T-helper 17 cell (primary cell): ENCODE measurements at places on chromosomes 4 and X. TPM values are rescaled to one million over a fixed set of nuclear protein-coding genes. Genes with fewer than 3 reads are reported as not detected.
A peak's percentile ranks its signal among the peaks of the same experiment; 100 is the strongest.

The DRP2 gene
- 0.27 TPM for total RNA-seq

GRCh38 chr4:59994118-59994517, 1206.0 kb upstream of the ADGRL3 start:
- H3K36me3 ChIP-seq = no peaks in the 10 kb centered on the region
- no peaks in the 10 kb centered on the region for H3K27me3 ChIP-seq
- H3K4me1 ChIP-seq = no peaks in the 10 kb centered on the region
- no peak overlapping the region for H3K4me3 ChIP-seq

GRCh38 chrX:37776987-37777325, 2.9 kb upstream of the CYBB start:
- no peaks in the 10 kb centered on the region for H3K27me3 ChIP-seq
- H3K36me3 ChIP-seq = no peaks in the 10 kb centered on the region
- no peak for DNase-seq
- peak overlapping the region; percentile 39 for H3K4me3 ChIP-seq
- peak overlapping the region; percentile 73 for H3K27ac ChIP-seq

DNA sequence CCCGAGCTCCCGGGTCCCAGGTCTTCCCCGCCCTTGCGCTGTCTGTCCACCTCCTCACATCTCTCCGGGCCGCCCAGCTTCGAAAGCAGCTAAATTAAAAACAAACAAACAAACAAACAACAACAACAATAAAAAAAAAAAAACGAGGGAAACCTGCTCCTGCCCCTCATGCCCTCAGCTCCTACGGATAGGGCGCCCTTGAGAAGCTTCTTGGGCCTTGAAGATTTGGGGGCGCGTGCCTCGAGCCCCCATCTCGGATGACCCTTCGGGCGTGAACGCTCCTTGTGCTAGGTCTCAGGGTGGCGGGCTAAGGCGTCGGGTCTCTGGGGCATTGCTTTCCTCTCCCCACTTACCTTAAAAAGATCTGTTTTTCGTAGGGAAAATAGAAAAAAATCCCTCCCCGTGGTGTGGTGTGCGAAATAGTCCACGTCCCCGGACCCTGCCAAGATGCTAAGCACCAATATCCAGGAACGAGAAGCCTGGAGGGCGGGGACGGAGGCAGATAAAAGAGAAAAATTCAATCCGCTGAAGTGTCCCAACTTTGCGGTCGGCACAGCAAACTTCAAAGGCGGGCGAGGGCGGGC, 603 bp downstream of the NDNF start:
- DNase-seq = no peak
- peaks cover 65% of the 10 kb centered on the region for H3K27me3 ChIP-seq
- H3K4me3 ChIP-seq = peak overlapping the region; percentile 92
- H3K4me1 ChIP-seq = peaks cover 19% of the 10 kb centered on the region
- H3K36me3 ChIP-seq = peaks cover 5% of the 10 kb centered on the region

The TLR10 gene
- total RNA-seq = 1.1 TPM

- no peak for DNase-seq
- peaks cover 35% of the 10 kb centered on the region for H3K27me3 ChIP-seq
- peak overlapping the region; percentile 29 for H3K27ac ChIP-seq
- peaks cover 6% of the 10 kb centered on the region for H3K4me1 ChIP-seq
- H3K36me3 ChIP-seq = peaks cover 2% of the 10 kb centered on the region
- H3K4me3 ChIP-seq = no peak overlapping the region
Observed at GRCh38 chr4:7171191-7171900, 21.0 kb upstream of the SORCS2 start.

DNA sequence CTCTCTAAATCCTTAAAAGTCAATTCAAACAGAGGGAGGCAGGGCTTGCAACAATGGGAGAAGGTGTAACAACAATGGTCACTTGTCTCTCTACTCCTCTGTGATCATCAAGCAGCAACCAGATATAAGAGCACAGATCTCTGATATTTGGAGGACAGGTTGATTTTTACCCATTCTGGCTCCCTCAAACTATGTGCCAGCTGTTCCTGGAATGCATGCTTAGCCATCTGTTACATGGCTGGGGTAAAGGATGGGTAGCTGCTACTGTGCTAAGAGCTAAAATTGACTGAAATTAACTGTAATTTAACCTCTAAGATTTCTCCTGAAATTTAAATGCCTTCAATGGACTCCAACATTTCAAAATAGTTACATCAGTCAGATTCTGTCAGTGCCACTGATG, 1459.9 kb downstream of the PCDH7 start:
- H3K27ac ChIP-seq = no peak overlapping the region
- no peaks in the 10 kb centered on the region for H3K27me3 ChIP-seq
- no peaks in the 10 kb centered on the region for H3K4me1 ChIP-seq
- DNase-seq = no peak
- H3K36me3 ChIP-seq = no peaks in the 10 kb centered on the region

The WDR19 gene
- total RNA-seq = 14.1 TPM

The CXCL10 gene
- not detected for total RNA-seq

The DGKK gene
- total RNA-seq = not detected

DNA sequence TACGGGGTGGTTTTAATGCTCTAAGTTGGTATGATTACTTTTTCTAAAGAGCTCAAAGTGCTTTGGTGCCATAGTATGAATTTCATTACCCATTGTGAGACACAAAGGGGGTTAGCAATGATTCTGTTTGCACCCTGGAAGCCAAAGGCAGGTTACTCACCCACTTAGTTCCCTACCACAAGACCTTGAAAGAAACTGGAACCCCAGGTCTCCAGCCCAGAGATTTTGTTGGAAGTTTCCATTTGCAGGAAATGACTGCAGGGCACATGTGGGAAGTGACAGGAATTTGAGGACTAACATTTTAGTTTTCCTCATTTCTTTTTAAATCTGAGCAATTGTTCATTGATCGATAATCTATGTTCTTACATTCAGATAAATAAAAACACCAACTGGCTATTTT, 1.8 kb upstream of the HS3ST1 start:
- H3K4me3 ChIP-seq = no peak overlapping the region
- peaks cover 41% of the 10 kb centered on the region for H3K27me3 ChIP-seq
- H3K36me3 ChIP-seq = peaks cover 2% of the 10 kb centered on the region
- no peak overlapping the region for H3K27ac ChIP-seq
- no peak for DNase-seq

DNA sequence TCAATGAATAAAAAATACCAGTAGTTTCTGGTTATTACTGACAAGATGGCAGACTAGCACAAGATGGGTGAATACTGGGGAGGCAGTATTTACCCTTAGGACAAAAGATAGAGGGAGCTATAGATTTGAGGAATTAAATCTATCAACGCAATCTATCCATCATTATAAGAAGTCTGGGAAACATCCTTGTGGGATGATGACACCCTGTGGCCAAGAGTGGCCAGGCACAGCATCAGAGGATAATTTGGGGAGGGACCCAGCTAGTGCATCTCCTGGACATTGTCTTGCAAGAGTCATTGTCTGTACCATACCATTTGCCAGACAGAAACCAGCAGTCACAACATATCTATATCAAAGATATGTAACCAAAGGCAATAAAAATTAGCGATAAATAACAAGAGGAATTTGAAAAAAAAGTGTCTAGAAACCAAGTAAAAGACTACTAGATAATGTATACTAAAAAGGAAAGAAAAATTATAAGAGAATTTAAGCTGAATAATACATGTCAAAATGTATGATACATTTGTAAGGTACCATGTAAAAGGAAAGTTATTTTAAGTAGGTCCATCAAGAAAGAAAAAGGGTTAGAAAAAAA, 22.9 kb downstream of the KCTD8 start:
- H3K4me1 ChIP-seq = no peaks in the 10 kb centered on the region
- no peak overlapping the region for H3K27ac ChIP-seq
- no peak for DNase-seq
- H3K36me3 ChIP-seq = no peaks in the 10 kb centered on the region
- H3K27me3 ChIP-seq = no peaks in the 10 kb centered on the region

DNA sequence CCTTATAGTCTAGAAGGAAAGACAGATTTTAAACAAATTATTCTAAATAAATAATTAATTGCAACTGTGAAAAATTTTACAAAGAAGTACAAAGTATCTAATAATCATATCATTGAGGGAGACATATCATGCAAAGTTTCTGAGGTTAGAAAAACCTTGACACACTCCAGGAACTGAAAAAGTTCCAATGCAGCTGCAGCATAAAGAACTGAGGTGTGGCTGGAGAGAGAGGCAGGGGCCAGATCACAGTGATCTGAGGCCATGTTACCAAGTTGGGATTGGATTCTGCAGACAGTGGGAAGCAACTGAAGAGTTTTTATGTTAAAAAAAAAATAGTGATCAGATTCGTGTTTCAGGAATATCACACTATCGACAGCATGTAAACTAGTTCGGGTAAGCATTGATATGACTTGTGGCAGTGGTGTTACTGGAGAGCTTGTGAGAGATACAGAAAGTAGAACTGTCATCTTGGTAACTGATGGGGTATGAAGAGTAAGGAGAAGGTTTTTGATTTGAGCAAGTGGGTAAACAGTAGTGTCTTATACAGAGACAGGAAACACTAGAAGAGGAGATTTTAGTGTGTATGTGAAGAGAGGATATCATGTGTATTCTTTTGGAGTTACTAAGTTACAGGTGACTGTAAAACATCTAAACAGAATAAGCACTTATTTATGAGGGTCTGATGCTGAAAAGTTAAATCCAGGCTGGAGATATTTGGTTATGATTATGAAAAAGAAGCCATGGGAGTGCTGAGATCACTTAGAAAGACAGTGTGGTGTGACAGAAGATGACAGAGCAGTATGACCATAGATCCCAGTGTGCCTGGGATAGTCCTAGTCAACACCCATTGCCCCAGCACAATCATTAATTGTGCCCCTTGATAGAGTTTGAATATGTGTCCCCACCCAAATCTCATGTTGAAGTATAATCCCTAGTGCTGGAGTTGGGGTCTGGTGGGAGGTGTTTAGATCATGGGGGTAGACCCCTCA, 15.6 kb upstream of the SPRY1 start:
- DNase-seq = no peak
- H3K4me3 ChIP-seq = no peak overlapping the region
- peaks cover 3% of the 10 kb centered on the region for H3K36me3 ChIP-seq
- no peak overlapping the region for H3K27ac ChIP-seq
- peaks cover 2% of the 10 kb centered on the region for H3K4me1 ChIP-seq

GRCh38 chr4:8850074-8850829, 21.4 kb downstream of the HMX1 start:
- H3K27ac ChIP-seq = no peak overlapping the region
- H3K4me3 ChIP-seq = no peak overlapping the region

DNA sequence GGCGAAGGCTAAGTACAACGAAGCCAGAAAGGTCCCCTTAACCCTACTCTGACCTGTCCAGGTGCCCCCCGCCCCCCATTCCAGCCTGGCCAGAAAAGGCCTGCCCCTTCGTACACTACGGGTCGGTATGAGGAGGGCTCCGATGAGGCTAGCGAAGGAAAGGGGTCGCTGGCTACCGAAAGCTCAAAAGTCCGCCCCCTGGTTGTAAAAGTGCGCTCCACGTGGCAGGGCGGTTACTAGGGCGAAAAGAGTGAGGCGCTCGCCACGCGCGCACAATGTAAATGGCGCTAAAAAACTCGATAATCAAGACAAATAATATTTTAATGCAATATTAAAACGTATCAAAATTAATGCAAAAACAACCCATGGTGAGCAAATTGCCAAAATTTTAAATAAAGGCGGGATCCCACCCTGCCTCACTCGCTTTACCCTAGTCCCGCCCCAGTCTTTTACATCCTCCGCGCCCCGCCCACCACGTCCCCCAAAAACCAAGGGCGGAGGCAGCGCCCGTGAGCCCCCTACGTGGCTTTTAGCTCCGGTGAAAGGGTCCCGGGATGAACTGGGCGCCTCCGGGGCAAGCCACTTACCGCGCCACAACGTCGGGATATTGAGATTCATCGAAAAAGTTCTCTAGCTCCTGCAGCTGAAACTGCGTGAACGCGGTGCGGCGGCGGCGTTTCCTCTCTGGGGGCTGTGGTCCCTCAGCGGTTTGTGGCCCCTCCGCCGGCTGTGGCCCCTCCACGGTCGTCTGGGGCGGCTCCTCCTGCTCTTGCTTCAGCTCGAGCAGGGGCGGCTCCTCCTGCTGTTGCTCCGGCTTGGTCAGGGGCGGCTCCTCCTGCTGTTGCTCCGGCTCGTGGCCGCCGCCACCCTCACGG, 929 bp downstream of the ESX1 start:
- DNase-seq = no peak
- peaks cover 2% of the 10 kb centered on the region for H3K4me1 ChIP-seq
- peaks cover 22% of the 10 kb centered on the region for H3K27me3 ChIP-seq
- no peak overlapping the region for H3K27ac ChIP-seq
- peak overlapping the region; percentile 81 for H3K4me3 ChIP-seq

DNA sequence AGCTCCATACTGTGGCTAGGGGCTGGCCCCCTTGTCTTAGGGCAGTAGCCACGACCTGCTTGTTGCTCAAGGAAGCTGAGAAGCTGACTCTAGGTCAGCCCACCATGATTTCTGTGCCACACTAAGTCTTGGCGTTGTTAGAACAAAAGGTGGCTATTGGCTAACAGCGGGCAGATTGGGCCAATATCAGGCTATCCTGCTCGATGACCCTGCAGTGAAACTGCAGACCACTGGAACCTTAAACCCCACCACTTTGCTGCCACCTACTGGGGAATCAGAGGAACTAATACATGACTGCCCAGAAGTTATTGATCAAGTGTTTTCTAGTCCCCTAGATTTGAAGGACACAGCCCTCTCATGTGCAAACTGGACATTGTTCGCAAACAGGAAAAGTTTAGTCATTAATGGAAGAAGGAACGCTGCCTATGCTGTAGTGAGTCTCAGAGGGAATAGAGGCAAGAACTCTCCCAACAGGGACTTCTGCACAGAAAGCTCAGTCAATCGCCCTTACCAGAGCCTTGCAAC, 17.0 kb upstream of the PAPSS1 start:
- no peaks in the 10 kb centered on the region for H3K36me3 ChIP-seq
- peaks cover 4% of the 10 kb centered on the region for H3K4me1 ChIP-seq
- H3K27ac ChIP-seq = no peak overlapping the region

DNA sequence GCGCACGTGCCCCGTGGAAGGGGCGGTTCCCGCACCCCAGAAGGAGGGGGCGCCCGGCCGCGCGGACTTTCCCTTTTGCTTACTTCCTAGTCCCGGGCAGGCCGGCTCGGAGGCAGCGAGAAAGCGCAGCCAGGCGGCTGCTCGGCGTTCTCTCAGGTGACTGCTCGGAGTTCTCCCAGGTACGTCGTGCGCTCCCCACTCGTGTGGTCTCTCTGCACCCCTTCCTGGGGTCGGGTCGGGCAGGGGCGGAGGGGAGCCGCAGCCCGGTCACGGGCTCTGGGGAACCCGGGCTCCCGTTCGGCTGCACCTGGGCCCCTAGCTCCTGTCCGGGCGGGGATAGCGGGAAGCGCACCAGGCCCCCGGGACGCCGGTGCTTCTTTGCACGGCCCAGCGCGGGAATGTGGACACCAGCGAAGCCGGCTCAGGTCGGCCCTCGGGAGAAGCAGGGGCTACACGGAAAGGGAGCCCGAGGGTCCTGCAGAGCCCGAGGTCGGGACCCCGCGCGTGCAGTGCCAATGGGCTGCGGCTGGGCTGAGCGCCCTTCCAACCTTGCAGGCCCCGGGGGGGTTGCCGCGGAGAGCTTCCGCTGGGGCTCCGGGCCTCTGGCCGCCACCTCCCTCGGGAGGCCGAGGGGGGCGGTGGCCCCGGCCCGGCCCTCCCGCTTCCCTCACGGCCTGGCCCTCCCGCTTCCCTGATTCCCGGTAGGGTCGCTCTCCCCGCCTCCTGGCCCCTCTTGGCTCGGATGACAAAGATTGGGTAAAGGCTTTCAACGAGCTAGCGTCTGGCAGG, at the start of gene TLR2:
Gene TLR2, plus strand, starts transcription at position 99 of the 789 bp plus-strand sequence. CDS start 18,628 bp downstream, outside the sequence.
- H3K27me3 ChIP-seq = peaks cover 22% of the 10 kb centered on the region
- peaks cover 3% of the 10 kb centered on the region for H3K36me3 ChIP-seq
- peak; percentile 49 for DNase-seq
- H3K4me1 ChIP-seq = peaks cover 13% of the 10 kb centered on the region
- peak within 1 kb of the TSS; percentile 65 for H3K27ac ChIP-seq

The FAM184B gene
- total RNA-seq = not detected
